Esophagus muscularis mucosa (tissue), 4 donors: ENCODE measurements at places on chromosomes 7 and 10. TPM values are rescaled to one million over a fixed set of nuclear protein-coding genes. Genes with fewer than 3 reads are reported as not detected.
A peak's percentile ranks its signal among the peaks of the same experiment; 100 is the strongest.

The CREB3L2 gene
- total RNA-seq = 29.2 TPM

DNA sequence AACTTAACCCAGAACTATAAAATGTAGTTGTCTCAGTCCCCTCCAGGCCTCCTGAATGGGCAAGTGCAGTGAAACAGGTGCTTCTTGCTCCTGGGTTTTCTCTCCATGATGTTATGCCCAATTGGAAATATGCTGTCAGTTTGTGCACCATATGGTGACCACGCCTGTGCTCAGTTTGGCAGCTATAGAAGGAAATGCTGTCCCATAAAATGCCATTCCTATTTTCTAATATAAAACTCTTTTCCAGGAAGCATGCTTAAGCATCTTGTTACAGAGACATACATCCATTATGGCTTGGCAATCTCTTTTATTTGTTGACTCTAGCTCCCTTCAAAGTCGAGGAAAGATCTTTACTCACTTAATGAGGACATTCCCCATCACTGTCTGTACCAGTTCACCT is 45.2 kb downstream of the FGFBP3 start:
- H3K27me3 ChIP-seq = no peaks in the 10 kb centered on the region
- peaks cover 34% of the 10 kb centered on the region for H3K36me3 ChIP-seq
- H3K4me1 ChIP-seq = no peaks in the 10 kb centered on the region
- no peak overlapping the region for H3K4me3 ChIP-seq
- H3K27ac ChIP-seq = no peak overlapping the region

DNA sequence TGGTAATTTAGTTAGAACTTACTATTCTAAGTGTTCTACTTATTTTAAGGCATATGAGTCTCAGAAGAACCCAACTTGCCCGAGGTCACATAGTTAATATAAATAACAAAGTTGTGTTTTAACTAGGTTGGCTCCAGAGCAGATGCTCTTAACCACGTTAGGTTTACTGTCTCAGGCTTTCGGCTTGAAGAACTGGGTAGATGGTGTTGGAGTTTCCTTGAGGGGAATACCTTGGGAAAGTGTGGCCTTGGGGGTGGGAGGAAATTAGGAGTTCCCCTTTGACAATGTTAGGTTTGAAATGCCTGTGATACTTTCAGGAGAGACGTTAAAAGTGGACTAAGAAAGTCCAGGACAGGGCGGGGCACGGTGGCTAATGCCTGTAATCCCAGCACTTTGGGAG is 9.6 kb downstream of the ZNF398 start:
- no peaks in the 10 kb centered on the region for H3K4me1 ChIP-seq
- no peak for DNase-seq
- no peak overlapping the region for H3K4me3 ChIP-seq
- H3K27me3 ChIP-seq = no peaks in the 10 kb centered on the region
- peaks cover 65% of the 10 kb centered on the region for H3K36me3 ChIP-seq

DNA sequence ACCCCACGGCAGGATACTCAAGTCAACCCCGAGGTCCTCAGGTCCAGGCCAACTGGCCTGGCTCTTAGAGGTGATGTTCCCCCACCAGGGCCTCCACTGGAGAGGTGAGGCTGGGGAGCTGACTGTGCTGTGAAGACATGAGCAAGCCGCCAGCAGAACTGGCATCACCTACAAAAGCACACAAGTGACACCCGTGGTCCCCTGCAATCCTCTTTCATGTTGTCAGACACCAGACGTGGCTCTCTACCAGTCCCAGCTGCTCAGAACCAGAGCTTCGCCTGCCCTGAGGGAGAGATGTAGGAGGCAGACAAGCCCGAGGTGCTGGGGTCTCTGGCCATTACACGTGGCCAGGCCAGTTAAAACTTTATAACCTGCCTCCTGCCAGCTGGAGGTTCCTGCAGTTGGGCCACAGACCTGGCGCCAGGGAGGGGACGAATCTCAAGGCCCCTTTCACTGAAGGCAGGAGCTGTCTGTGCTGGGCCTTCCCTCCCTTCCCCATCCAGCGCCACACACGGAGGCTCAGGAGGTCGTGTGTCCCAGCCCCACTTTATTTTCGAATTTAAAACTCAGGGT is 2.2 kb downstream of the COMTD1 start:
- peak overlapping the region; percentile 91 for H3K4me3 ChIP-seq
- no peaks in the 10 kb centered on the region for H3K27me3 ChIP-seq
- H3K27ac ChIP-seq = peak overlapping the region; percentile 93
- DNase-seq = no peak
- H3K36me3 ChIP-seq = peaks cover 27% of the 10 kb centered on the region

The STEAP1B gene
- 1.6 TPM for total RNA-seq

DNA sequence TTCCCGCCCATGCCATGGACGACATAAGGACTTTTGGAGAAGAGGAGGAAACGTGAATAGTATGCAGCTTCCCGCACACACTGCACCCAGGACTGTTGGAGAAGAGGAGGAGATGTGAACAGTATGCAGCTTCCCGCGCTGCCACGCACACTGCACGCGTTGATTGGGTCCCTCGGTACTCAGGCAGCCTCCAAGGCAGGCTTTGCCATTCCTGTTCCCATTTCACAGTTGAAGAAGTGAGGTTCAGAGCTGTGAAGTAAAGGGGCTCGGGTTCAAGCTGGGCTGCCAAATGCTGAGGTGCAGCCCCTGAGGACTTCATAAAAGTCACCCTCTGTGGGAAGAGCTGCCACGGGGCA is 147.9 kb upstream of the FAM20C start:
- H3K4me3 ChIP-seq = no peak overlapping the region
- no peak for DNase-seq
- no peaks in the 10 kb centered on the region for H3K27me3 ChIP-seq
- no peak overlapping the region for H3K27ac ChIP-seq

The RARRES2 gene
- total RNA-seq = 143 TPM

DNA sequence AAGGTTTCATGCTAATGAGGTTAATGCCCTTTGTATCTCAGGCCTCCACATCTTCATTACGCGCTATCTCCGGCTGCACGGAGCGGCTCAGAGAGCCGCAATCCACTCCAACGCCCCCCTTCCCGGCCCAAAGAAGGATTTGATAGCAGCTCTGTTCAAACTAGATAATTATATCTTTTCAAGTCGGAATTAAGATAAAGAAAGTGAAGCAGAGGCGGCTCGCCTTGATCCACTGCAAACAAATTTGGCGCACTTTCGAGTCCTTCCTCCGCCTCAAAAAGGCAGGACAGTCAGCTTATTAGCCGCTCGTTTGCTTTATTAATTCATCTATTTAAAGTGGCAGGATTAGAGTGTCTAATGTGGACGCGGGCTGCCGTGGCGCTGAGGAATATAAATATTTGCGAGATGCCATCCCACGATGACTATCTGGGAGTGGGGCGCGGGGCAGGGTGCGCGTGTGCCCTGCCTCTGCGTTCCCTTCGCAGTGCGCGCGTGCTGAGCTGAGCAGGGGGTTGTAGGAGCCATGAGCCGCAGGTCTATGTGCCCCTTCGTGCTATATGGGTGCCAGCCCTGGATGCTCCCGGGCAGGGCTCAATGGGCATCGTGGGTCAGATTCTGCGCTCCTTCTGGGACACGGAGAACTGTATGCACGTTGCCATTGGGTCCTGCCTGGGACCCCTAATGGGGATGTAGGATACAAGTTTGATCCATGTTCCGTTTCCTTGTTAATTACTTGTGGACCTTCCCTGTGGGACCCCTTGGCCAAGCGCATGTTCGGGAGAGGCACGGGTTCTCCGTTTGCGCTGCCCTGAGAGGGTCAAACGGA is 9.0 kb downstream of the EMX2 start:
- no peak overlapping the region for H3K27ac ChIP-seq
- H3K4me3 ChIP-seq = no peak overlapping the region
- DNase-seq = no peak
- H3K36me3 ChIP-seq = no peaks in the 10 kb centered on the region
- H3K27me3 ChIP-seq = peaks cover 60% of the 10 kb centered on the region
- peaks cover 35% of the 10 kb centered on the region for H3K4me1 ChIP-seq

GRCh38 chr10:61763778-61764177 is 101.0 kb downstream of the CABCOCO1 start:
- H3K4me1 ChIP-seq = peaks cover 7% of the 10 kb centered on the region
- no peak overlapping the region for H3K27ac ChIP-seq
- H3K36me3 ChIP-seq = no peaks in the 10 kb centered on the region

DNA sequence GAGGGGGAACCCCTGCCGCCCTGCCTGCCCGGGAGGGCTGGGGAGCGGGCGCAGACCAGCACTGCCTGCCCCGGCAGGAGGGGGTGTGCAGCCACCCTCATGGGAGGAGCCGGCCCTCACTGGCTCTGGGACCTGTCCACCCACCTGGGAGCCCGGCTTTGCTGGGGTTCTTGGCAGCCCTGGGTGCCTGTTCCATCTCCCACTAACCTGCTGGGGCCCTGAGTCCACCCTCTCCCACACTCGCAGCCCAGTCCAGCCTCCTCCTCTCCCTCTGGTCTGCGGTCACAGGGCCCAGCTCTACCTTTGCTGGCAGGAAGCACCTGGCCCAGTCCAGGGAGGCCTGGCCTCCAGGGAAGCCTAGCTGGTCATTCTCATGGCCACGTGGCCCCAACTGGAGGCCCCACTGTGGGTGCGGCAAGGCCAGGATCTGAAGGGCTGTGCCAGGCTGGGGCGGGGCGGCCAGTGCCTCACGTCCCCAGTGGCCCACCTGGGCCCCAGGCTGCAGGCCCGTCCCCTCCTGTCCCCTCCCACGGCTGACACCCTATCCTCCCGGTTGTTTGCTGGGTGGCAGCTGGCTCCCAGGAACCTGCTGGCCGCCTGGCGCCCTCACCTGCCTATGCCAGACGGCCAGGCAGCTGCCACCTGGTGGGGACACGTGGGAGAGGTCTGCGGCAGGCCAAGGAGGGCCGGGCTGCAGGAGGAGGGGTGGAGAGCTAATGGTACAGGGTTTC is at the start of gene TMEM184A:
Gene TMEM184A (minus strand): TSS at position 393 of the 731 bp plus-strand sequence. CDS start 721 bp downstream, outside the sequence.
- H3K4me1 ChIP-seq = peaks cover 14% of the 10 kb centered on the region
- H3K4me3 ChIP-seq = no peak within 1 kb of the TSS
- H3K27me3 ChIP-seq = no peaks in the 10 kb centered on the region
- H3K36me3 ChIP-seq = no peaks in the 10 kb centered on the region
- no peak within 1 kb of the TSS for H3K27ac ChIP-seq

GRCh38 chr10:62250594-62251198 is 17.9 kb downstream of the RTKN2 start:
- H3K27ac ChIP-seq = no peak overlapping the region
- H3K27me3 ChIP-seq = no peaks in the 10 kb centered on the region
- no peaks in the 10 kb centered on the region for H3K4me1 ChIP-seq
- no peak overlapping the region for H3K4me3 ChIP-seq
- no peaks in the 10 kb centered on the region for H3K36me3 ChIP-seq

- peak overlapping the region; percentile 31 for H3K4me3 ChIP-seq
- DNase-seq = no peak
- H3K4me1 ChIP-seq = peaks cover 22% of the 10 kb centered on the region
- H3K27me3 ChIP-seq = peaks cover 36% of the 10 kb centered on the region
Measured at GRCh38 chr10:48465860-48466521, 138.9 kb downstream of the ARHGAP22 start.

GRCh38 chr7:79820387-79820786 is 314.2 kb upstream of the GNAI1 start:
- H3K36me3 ChIP-seq = no peaks in the 10 kb centered on the region
- no peaks in the 10 kb centered on the region for H3K27me3 ChIP-seq
- H3K4me1 ChIP-seq = no peaks in the 10 kb centered on the region
- H3K4me3 ChIP-seq = no peak overlapping the region
- no peak overlapping the region for H3K27ac ChIP-seq

- no peak overlapping the region for H3K27ac ChIP-seq
- no peaks in the 10 kb centered on the region for H3K36me3 ChIP-seq
- peak; percentile 64 for DNase-seq
- no peaks in the 10 kb centered on the region for H3K4me1 ChIP-seq
- H3K4me3 ChIP-seq = no peak overlapping the region
- no peaks in the 10 kb centered on the region for H3K27me3 ChIP-seq
Measured at GRCh38 chr10:43041422-43042342, 35.2 kb upstream of the RET start.

DNA sequence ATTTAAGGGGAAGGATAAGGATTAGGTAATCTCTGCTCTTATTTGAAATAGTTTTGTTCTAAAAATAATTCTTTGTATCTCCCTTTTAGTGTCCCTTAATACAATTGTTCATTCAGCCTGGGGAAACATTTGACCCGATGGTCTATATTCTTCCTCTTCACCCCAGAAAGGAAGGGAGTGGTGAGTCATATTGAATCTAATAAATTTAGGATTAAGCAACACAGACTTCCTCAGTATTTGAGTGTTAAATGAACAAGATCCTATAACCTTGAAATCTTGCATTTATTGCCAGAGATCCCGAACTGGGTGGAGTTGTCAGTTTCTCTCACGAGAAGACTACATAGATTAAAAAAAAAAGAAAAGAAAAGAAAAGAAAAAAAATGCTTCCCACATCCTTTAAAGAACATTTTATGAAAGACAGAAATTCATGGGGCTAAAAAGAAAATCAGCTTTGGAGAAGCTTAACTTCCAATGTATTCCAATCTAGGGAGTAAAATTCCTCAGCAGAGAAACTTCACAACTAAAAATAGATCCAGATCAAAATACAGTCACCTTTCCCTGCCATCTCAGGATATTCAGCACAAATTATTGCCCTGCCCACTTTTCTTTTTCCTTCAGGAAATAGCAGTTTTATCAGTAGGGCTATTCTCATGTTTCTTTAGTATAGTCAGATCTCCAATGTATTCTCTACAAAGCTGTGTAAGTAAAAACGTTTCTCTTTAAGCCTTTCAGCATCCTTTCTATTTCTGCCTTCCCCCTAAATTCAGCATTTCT is 82.2 kb downstream of the SEMA3D start:
- H3K4me1 ChIP-seq = no peaks in the 10 kb centered on the region
- H3K27me3 ChIP-seq = no peaks in the 10 kb centered on the region
- H3K27ac ChIP-seq = no peak overlapping the region
- DNase-seq = no peak
- H3K36me3 ChIP-seq = no peaks in the 10 kb centered on the region

GRCh38 chr7:130956417-130957136 is 222.6 kb upstream of the KLF14 start:
- H3K27ac ChIP-seq = peak overlapping the region; percentile 28
- DNase-seq = no peak
- no peak overlapping the region for H3K4me3 ChIP-seq
- H3K36me3 ChIP-seq = peaks cover 59% of the 10 kb centered on the region
- peaks cover 38% of the 10 kb centered on the region for H3K4me1 ChIP-seq

The DIP2C gene
- 64.0 TPM for total RNA-seq

The CLRN3 gene
- not detected for total RNA-seq

GRCh38 chr10:124975977-124976514 is 34.1 kb downstream of the ZRANB1 start:
- peaks cover 14% of the 10 kb centered on the region for H3K4me1 ChIP-seq
- H3K27me3 ChIP-seq = no peaks in the 10 kb centered on the region
- DNase-seq = no peak
- H3K4me3 ChIP-seq = no peak overlapping the region
- peaks cover 28% of the 10 kb centered on the region for H3K36me3 ChIP-seq

The PRLHR gene
- total RNA-seq = 2.1 TPM

The TMEM213 gene
- not detected for total RNA-seq

The TET1 gene
- 6.9 TPM for total RNA-seq

The PYROXD2 gene
- total RNA-seq = 5.8 TPM

DNA sequence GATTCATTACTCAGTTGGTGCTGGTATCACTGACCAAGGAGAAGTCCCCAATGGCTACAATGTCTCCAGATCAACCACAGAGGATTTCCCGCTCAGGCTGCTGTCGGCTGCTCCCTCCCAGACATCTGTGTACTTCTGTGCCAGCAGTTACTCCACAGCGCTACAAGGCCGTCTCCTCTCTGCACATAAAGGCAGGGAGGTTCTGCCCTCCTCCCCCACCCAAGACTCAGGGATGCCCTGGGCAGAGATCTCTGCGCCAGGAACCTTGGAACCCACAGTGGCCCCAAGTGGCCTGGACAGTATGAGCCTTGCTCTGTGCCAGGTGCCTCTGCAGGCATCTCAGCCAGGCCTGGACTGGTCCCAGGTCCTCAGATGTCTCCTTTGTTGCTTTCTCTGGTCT is 193.4 kb upstream of the PRSS58 start:
- no peak for DNase-seq
- H3K36me3 ChIP-seq = no peaks in the 10 kb centered on the region
- no peak overlapping the region for H3K4me3 ChIP-seq
- no peak overlapping the region for H3K27ac ChIP-seq
- H3K4me1 ChIP-seq = no peaks in the 10 kb centered on the region
